ENCODE measurements at places on chromosomes 3 and 15. TPM values are rescaled to one million over a fixed set of nuclear protein-coding genes. Genes with fewer than 3 reads are reported as not detected.

The TMEM108 gene
- 0.36 TPM for total RNA-seq

The STRIT1 gene
- not detected for total RNA-seq

The TF gene
- total RNA-seq: 0.88 TPM

The COL6A5 gene
- not detected for total RNA-seq

The GOLGA8S gene
- total RNA-seq: under 0.01 TPM

The DGKG gene
- total RNA-seq: 2.5 TPM

The SAMMSON gene
- not detected for total RNA-seq

The EIF4E3 gene
- total RNA-seq: 3.5 TPM

The PCBP4 gene
- 22.4 TPM for total RNA-seq

- no peak for DNase-seq
Observed at GRCh38 chr15:89616228-89616627, 39.0 kb downstream of the KIF7 start.

DNA sequence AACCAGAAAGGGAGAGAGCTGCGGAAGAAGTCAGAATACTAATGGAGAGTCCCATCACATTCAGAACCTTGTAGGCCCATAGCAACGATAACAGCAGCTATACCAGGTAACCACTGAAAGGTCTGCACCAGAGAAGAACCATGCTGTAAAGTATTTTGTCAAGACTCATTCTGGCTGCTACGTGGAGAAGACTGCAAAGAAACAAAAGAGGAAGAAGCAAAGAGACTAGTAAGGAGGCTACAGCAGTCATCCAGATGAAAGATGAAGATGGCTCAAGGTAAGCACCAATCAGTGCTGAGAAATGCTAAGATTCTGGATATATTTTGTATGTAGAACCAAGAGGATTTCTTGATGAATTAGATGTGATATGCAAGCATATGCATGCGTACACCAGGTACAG, 39.6 kb downstream of the ACAP2 start:
- no peak for DNase-seq

DNA sequence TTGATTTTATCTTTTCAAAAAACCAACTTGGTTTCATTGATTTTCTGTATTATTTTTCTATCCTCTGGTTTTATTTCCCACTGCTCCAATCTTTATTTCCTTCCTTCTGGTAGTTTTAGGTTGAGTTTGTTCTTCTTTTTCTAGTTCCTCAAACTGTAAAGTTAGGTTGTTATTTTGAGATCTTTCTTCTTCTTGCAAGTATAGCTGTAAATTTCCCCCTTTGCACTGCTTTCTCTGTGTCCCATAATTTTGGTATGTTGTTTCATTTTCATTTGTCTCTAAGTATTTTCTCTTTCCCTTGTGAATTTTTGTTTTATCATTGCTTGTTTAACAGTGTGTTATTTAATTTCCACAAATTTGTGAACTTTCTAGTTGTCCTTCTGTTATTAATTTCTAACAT, 120.0 kb downstream of the PLD1 start:
- DNase-seq: no peak

GRCh38 chr15:95247071-95247984, 1016.0 kb downstream of the MCTP2 start:
- DNase-seq: peak; percentile 76

GRCh38 chr15:57495554-57496165, 96.0 kb upstream of the MYZAP start:
- no peak for DNase-seq

DNA sequence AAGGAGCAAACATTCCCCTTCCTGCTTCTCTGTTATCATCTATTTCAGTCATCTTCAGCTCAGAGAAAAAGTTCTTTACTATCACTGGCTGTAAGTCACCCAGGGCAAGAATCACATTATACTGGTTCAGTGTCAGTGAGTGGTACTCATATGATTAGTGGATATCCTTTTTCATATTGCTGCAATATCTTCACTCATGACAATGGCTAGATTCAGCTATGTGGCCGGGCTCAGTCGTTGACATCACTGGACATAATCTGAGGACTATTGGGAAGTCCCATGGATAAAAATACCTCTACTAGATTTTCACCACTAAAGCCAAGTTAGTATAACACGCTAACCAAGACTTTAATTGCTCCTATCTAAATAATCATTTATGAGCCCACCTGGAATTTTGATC, 91.3 kb upstream of the UBE2E2 start:
- no peak for DNase-seq

- no peak for DNase-seq
Observed at GRCh38 chr15:52730173-52730572, 51.0 kb upstream of the ATOSA start.

GRCh38 chr3:192831111-192831644, 86.5 kb downstream of the MB21D2 start:
- peak; percentile 80 for DNase-seq

DNA sequence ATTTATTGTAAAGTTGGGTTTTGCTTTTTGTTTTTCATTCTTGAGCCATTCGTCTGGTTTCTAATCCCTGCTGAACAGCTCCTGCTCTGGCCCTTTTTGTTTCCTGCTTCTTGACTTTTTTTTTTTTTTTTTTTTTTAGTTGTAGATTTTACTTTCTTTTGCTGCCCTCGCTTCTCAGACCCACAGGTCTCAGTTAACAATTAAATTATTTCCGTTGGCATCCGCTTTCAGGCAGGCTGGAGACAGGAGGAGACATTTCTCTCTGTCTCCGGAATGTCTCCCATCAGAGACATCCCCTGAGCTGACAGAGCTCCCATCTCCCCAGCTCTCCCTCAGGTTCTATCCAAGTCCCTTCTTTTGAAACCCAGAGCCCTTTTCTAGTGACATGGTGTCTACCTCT, 68.6 kb downstream of the SLC6A6 start:
- DNase-seq: peak; percentile 36

DNA sequence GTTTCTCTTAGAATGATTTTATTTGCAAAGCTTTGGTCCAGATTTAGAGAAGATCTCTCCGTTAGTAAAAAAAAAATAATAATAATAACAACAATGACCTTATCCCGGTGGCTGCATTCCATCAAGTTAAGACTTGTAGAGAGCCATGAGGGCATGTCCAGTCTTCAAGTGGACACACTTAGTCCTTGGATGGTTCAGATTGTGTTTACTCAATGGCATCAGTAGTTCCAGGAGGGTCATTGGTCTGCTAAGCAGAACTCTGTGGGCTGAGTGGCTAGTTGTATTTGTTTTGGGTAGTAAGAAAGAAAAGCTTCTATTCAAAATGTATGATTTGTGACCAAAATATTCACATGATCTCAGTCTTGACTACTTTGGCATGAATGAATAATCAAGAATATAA, 116.3 kb upstream of the UBE2E2 start:
- no peak for DNase-seq

DNA sequence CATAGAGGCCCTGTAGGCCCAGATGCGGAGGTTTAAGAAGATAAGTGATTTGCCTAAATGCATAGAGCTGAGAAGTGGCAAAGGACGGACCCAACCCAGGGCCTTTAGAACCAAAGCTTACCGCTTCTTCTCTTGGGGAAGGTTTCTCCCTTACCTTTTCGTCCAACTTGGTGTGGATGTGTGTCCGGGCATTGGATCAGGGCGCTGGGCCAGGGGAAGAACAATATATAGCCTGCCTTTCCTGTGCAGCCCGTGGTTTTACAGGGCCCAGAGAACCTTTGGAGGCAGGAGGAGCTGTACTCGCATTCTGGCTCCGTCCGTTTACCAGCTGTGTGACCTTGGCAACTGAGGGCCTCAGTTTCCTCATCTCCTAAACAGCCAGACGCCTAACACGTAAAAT, 686 bp upstream of the P3H2 start:
- DNase-seq: no peak

DNA sequence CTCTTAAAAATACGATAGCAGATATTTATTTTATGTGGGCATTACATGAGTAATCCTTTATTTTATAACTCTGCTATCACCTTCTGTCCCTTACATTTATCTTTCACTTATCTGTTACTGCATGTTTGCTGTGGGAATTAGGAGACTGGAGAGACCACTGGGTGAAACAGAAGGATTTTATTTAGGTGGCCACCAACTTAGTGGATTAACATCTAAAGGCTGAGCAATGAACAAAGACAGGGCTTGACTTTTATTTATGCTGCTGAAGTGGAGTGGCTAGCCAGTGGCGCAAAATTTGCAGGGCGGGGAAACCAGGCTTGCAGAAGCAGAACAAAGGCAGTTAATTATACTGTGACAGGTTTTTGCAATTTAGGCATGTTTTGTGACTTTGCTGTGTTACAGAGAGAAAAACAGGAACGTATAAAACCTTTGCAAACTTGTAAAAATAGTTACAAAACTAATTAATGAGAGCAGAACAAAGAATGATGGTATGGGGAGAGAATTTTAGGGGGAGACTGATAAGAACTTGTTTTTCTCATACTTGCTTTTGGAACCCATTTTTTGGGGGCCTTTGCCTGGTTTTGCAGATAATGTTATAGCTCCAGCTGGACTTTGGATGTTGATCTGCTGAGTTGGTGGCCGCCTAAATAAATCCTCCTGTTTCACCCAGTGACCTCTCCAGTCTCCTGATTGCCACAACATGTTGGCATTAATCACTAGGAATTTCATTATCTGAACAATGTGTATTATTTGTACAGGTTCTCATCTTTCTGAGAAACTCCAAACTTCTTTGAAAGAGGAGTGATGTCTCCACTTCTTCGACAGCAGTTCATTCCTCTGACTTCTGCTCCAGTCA, 18.0 kb downstream of the KLHL24 start:
- no peak for DNase-seq

DNA sequence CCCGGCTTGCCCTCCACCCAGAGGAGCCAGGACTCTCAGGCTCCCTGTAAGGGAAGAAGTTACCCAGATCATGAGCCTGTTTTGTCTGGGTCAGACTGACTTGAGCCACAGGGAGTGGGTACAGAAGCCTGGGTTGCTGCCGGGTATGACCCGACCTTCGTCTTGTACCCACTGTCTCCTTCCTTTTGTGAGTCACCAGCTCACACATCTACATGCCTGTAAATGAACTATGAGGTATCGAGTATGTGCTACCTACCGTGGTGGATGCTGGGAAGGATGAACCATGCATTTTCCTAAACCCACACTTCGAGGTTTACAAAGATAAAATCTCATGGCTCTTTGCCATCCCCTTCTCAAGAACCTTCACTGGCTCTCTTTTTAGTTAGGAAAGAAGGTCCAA, 56.9 kb downstream of the CACNA1D start:
- DNase-seq: no peak

DNA sequence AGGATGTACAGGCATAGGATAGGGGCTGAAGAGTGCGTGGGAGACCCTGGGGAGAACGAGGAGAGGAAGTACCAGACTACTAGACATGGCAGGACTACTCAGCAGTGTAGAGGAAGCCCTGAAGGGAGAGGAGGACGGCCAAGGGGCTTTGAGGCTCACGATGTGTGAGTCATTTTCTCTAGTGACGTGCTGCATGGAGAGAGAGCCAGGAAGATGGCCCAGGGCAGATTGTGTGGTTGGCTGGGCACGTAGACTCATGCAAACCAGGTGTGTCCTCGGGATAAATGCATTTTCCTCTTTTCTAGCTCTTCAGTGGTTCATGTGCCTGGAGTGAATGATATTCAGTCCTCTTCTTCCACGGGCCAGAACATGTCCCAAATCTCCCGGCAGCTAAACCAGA, 115.0 kb upstream of the ABHD17C start:
- peak; percentile 84 for DNase-seq

DNA sequence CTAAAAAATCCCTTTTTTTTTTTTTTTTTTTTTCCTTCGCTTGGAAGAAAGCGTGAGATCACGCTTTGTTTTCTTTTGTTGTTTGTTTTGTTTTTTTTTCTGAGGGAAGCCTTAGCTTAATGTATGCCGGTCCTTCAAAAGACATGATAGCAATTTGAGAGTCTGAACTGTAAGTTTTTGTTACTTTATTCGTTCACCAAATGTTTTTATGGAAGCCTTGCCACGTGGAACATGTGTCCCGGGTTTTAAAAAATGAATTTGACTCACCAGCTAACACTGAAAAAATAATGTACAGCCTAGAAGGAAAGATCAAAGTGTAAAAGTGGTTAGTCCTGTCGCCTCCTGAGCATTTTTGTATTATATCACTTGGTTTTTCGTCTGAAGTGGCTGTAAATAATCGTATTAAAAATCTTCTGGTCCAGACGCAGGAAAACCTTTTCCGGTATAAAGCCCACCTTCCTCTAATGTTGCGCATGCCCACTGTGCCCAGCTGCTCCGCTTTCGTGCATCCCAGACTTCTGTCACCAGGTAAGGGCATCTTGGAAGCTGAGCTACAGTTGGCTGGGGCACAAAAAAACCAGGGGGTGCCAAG, 795 bp upstream of the MYNN start:
- peak; percentile 78 for DNase-seq

GRCh38 chr3:55984626-55985025, 483.6 kb downstream of the ERC2 start:
- DNase-seq: no peak

- no peak for DNase-seq
Observed at GRCh38 chr3:46950650-46951241, 25.8 kb downstream of the CCDC12 start.

GRCh38 chr15:60772395-60773120, 293.6 kb upstream of the ICE2 start:
- DNase-seq: no peak

DNA sequence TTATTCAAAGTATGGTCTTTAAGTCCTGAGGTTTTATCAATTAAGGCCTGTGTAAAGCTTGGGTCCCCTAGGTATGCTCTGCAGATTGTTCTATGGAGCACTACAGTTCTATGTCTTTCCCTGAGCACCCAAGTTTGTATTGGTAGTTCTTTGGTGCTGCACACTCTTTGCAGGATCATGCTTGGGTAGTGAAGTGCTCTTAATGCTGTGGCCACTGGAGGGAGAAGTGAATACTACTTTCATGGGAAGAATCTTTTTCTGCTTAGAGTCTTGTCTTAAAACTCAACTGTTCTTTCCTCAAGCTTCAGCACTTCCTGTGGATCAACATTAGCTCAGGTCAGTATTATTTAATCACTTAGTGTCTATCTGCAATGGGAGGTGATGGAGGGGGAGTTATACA, 93.6 kb upstream of the CFAP20DC start:
- DNase-seq: no peak

DNA sequence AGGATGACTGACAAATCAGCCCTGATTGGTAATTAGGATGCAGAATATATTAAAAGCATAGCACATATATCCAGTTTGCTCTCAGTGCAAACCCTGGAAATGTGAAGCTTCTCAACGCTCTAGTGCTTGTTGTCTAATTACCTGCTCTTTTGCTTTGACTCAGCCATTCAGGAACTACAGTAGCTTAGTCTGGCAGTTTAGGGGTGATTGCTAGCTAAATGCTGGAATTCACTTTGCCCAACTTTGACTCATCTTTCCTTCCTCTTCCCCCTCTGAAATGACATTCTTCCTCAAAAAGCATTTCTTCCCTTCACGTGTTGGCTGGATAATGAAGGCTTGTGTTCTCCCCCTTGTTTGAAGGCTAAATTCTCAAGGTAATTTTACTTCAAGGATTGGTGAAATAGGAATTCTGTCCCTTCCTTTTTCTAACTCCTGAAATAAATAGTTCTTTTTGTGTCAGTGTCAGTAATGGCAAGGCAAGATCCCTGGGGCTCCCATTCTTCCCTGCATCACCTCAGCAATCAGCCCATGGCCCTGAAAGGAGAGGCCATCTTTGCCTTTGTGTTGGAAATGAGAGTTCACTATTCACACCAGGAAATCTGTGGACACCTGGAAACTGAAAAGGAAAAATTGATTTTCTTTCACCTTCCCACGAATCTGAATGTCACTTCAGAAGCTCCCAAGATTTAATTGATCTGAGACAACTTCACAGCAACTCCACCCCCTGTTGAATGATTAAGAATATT, 103.6 kb downstream of the ECT2 start:
- no peak for DNase-seq

Data from osteoblast (primary cell).